NCI-H1417 treated with DMSO at 0.1 percent for 48 hours (cell line): ENCODE measurements at places on chromosomes 7 and 10.

GRCh38 chr10:103951942-103952341 lies 15.0 kb upstream of the SLK start:
- no peak for DNase-seq

GRCh38 chr7:111578754-111579153 lies 16.5 kb upstream of the IMMP2L start:
- no peak for DNase-seq

DNA sequence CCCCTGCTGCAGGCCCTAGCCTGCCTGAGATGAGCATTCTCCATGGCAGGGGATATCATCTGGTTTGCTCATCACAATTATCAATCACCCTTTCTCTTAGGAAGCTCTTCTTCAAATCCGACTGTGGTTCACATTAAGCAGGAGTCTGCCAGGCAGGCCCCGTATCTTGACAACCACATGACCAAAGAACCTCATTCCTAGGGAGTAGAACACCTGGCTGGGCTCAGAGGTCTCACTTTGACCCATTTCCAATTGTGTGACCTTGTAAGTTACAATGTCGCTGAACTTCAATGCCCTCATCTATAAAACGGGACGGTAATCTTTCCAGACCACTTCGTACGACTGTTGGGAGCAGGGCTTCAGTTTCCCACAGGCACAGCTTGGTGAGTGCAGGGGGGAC lies 156.4 kb upstream of the PCBD1 start:
- no peak for DNase-seq

DNA sequence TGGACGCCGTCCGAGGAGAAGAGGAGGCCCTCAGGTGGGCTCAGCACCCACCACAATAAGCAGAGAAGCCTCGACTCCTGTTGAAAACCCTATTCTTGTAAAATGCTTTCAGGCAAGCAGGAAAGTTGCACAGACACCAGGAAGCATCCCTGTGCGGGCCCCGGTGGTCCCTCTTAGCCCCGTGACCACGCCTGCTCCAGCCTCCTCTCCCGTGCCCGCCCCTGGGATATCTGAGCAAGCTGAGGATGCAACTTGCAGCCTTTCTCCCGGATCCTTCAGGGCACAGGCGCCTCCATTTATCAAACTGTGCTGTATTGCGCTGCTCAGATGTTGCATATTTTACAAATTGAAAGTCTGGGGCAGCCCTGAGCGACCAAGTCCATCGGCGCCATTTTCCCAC lies 72.7 kb downstream of the CFAP46 start:
- DNase-seq, result no peak
